Activated CD4-positive, alpha-beta T cell treated with anti-CD3 and anti-CD28 coated beads for 48 hours (primary cell): ENCODE measurements at places on chromosomes 5 and 9.

GRCh38 chr5:76616206-76616605 lies 7.0 kb downstream of the F2RL2 start:
- DNase-seq: no peak

GRCh38 chr9:131724683-131725082 lies 15.2 kb downstream of the RAPGEF1 start:
- DNase-seq: no peak

DNA sequence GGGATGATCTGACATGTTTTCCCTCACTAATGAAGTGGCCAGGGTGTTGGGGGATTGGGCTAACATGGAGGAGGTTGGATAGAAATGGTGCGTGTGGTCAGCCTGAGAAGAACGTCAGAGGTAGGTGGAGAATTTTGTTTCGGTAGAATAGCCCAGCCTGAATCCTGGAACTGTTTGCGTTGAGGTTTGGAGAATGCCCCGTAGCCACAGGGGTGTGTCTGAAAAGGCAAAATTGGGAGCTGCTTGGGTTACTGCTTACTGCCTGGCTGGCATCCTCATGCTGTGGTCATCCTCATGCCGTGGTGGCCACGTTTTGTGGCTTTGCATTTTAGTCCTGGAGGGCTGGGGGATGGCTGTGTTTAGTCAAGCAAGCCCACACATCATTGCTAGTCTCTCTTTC lies 236.9 kb downstream of the GOLPH3 start:
- DNase-seq: no peak

DNA sequence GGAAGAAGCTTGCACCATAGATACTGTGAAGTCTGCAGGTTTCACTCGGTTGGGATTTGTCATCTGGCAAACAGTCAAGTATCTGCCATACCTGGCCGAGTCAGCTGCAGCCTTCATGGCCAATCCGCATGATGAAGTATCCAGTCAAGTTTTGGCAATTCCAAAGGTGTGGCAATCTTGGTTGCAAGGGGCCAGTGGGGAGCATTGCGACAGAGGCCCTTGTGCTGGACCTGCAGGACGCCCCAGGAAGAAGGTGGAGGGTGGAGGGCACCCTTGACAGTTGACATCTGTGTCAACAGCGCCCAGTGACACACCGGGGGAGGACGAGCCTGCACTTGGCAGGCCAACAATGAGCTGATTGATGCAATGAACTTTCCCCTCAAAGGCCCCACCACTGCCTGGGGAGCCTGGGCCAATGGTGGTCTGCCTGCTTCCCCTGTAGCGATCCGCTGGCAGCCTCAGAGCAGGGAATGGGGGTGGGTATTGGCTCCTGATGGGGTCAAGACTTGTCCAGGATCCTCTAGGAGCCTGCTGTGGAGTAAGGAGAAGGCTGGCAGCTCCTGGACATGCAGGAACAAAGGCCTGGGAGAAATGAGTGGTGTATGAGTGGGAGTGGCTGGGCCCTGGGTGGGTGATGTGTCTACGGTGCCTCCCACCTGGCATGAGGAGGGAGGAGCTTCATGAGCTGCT lies 122.8 kb upstream of the PITX1 start:
- DNase-seq: no peak

- DNase-seq: no peak
These were observed 431 bp downstream of the FASTKD3 start for GRCh38 chr5:7868427-7868772.

DNA sequence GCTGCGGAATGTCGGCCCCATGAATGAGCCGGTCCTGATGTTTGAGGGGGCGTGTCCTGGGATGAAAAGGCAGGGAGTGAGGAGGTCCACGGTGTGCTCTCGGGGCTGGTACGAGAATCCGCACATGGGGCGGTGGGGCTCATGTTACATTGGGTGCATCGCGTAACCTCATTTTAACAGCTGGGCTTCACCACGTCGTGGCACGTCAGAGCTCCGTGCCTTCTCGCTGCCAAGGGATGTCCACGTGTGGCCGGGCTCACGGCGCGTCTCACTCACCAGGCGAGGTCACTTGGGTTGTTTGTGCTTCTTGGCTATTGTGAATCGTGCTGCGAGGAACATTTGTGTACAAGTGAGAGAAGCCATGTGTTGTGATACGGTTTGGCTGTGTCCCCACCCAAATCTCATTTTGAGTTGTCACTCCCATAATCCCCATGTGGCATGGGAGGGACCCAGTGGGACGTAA lies 29.1 kb upstream of the IRX4 start:
- no peak for DNase-seq

DNA sequence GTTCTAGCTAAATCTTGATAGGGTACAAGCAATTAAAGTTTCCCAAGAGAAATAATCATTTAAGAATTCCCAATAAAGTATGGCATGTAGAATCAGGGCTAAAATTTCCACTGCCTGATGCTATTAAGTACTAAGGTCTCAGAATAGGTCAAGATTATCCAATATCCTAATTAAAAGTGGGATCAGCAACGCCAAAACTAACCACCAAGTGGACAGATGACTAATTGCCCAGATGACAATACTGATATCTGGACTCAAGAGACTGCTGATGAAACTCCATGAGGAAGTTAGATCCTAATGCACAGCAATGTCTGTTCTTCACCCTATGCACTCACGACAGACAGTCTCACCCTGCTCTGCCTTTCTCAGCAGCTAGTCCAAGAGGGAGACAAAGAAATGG lies 14.3 kb downstream of the DEPDC1B start:
- DNase-seq: no peak

DNA sequence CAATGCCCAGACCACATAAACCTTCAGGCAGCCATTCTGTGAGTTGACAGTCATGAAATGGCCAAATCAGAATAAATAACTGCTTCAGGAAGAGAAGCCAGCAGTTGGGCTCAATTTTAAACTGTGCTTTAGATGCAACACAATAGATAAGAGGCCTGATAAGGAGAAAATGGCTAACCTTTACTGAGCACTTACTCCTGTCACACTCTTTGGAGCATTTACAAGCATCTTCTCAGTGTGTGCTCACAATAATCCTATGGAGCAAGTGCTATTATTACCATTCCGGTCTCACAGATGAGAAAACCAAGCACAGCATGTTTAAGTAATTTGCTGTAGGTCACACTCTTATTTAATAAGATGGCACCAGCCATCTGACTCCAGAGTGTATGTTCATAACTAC lies 11.5 kb upstream of the SH3RF2 start:
- DNase-seq: no peak

DNA sequence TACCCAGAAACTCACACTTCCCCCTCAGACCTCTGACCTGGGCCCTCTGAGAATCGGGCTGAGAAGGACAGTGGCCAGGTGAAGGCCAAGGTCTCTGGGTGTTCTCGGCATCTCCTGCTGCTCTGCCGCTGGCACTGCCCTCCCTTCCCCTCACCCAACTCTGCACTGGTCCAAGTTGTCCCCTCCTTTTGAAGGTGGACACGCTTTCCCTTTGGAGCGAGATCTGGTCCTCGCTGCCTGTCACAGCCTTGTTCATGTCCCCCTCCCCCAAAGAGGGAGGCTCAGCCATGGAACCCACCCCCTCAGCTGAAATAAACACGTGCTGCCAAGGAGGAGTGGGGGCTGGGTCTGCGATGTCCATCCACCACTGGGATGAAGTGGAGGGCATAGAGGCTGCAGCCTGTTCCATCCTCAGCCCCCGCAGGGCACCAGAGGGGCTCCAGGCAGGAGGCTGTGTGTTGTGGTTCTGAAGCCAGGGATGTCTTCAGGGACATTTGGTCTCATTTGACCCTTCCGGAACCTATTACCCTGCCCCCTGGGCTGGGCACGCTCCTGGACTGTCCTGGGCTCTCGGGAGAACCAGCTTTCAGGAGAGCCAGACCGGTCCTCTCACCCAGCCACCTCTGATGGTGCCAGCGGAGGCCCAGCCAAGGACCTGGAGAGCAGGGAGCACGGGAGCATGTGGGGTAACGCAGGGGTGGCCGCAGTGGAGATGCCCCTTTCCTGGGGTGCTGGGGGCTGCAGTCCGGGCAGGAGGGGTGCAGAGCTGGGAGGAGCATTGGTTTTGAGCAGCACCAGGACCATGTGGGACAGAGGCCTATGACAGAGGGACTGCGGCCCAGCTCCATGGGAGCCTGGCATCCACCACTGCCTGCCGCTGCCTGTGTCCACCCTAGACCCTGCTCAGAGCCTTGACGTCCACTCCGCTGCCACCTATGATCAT lies 4.7 kb upstream of the LCN2 start:
- no peak for DNase-seq

DNA sequence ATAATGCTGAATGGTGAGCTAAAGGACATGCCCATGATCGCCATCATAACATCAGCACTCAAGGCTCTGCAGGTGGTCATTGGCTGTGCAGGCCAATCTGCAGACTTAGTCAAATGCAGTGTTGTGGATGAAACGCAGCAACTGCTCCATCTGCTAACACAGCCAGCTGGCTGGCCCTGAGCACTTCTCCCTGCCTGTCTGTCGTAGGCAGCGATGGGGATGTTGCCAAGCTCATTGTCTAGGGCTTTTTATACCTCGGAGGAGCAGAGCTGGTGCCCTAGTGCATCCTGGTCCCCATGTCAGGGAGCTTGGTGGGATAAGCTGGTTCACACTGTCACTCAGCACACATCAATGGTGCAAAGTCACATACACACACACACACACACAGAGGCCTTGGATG lies 189.4 kb downstream of the TENT4A start:
- no peak for DNase-seq

DNA sequence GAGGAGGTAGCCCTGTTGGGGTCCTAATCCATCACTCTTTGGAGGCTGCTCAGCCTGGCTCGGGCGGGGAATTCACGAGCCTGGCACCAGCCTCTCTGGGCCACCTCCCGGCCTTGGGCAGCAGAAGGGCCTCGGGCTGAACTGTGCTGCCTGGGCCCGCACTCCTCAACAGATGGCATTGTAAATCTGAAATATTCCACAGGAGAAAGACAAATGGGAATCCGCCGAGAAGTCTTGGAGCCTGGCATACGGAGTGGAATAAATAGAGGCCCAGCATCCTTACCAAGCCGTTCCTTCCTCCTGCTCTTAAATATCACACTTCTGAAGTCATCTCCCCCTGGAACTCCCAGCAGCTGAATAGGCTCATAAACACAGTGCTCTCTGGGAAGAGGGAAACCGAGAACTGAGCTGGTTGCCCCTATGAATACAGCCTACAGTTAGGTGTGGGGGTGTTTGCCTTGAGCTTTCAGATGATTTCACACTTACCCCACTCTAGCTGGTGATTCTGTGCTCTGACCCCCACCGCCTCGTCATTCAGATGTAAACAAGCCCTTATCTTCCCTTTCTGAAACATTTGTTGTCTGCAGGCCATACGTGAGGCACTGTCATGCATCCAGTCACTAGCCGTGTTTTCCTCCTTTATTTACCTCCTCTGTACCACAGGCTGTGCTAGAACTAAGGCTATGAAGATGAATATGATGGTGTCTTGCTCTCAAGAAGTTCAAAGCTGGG lies 455.0 kb upstream of the CLINT1 start:
- no peak for DNase-seq

DNA sequence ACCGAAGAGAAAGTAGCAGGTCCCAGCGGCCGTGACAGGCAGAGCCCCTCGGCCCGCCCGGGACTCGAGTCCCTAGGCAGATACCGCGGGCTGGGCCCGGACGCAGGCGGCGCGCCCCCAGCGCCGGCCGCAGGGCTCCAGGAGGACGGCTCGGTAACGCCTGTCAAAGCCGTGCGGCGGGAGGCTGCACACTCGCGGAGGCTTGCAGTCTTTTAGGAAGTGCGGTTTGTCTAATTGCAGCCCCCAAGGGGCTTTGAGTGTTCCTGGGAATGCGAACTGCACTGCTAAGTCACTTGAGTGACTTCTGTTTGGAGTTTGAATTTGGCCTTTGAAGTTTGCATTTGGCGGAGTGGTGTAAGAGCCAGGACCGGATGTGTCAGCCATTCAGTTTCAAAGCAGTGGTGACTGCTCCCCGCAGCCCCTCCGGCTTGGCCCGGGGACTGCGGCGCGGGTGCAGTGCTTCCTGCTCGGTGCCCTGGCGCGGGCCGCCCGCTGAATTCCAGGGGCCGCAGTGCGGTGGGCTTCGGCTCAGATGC lies 1.3 kb downstream of the MAP3K1 start:
- DNase-seq: peak; percentile 73

- DNase-seq: no peak
These were observed 32.2 kb downstream of the LNPEP start for GRCh38 chr5:96968074-96968473.

GRCh38 chr5:73759771-73760170 lies 133.8 kb downstream of the ARHGEF28 start:
- no peak for DNase-seq

GRCh38 chr5:17785774-17786173 lies 151.5 kb downstream of the TAF11L14 start:
- DNase-seq: no peak

- DNase-seq: no peak
These were observed 350.5 kb downstream of the SLIT3 start for GRCh38 chr5:168950241-168950951.

DNA sequence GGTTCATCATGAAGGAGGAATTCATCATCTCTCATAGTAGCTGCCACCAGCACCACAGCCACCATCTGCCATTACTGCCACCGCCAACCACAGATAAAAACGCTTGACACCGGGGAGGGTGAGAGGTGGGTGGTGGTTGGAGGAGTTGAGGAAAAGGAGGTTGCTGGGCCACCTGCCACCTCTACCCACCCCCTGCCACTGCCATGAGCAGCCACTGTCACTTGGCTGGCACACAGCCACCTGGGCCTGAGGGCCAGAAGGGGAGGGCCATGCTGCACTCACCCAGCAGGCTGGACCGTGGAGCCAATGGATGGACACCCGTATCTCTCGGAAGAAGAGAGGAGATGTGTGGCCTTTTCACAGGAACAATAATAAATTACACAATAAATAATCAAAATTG lies 31.3 kb upstream of the SLC36A2 start:
- no peak for DNase-seq

DNA sequence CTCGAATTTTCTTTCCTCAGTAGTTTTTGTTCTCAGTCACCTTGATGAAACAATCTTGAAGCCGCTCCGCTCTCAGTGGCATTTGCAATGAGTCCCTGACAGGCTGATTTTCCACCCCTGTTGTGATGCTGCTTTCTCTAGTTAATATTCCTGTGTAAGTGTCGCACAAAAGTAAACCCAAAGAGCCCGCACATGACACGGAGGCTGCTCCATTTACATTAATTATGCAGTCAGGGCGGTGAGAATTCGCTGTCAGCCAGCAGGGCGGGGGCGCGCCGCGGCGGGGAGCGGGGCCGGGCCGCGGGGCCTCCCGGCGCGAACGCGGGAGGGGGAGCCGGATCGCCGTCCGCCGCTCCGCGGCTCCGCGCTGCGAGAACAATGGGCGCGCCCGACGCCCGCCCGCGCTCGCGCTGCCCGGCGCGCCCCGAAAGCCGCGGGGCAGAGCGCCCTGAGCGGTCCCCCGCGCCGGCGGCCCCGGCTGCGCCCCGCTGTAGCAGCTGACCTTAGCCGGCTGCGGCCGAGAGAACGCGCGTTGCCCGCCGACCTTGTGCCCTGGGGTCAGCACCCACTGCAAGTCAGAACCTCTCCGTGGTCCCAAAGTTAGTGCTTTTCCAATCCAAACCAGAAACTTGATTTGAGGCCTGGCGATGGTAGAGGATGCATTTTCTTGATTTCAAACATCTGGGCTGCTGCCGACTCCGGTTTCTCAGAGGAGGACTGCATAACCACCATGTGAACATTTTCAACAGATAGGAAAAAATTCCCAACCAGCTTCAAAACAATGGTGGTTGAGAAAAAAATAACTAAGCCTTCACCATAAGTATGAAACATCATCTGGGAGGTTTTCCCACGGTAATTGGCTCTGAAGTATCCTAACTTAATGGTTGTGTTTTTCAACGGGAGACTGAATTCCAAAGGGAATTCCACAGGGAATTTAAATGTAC lies 142.6 kb downstream of the PBX3 start:
- peak; percentile 38 for DNase-seq

- no peak for DNase-seq
These were observed 339.8 kb downstream of the AGTPBP1 start for GRCh38 chr9:85401998-85402397.

- peak; percentile 75 for DNase-seq
These were observed 14.7 kb upstream of the LHX2 start for GRCh38 chr9:123996731-123997421.
